ENCODE measurements at places on chromosomes 12 and 14.

DNA sequence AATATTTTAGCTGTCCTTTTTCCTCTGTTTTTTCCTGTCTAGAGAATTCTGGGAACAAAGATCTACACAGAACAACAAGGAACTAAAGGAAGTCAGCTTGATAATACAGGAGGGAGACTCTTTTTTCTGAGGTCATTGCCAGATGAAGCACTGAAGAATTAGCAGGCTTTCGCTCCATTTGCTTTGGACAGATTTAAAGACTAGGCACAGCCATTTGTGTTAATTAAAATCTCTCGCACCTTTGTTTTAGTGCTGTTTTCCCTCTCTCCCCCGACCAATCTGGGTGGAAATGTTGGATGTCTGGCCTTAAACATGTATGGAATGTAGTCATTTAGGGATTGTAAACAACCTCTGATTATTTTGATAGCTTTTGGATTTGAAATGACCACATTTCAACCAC is 9.6 kb upstream of the GPHN start:
- DNase-seq, result no peak

DNA sequence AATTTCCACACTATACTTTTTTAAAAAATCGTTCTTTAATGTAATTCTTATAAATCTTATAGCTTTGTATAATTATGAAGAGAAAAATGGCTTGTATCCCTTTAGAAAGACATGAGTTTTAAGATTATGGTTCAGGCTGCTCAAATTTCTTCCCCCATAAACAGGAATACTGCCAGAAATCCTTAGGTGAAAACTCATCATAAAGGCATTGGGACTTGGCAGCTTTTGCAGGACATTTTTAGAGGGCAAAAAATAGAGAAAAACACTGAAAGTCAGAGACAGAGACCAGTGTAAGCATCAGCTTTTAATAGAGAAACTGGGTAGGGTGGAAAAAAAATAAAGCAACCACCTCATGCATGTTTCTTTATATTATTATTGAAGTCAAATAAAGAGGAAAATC is 29.1 kb downstream of the LRRK2 start:
- no peak for DNase-seq

GRCh38 chr14:76546426-76547221 is 170.7 kb downstream of the ESRRB start:
- no peak for DNase-seq

DNA sequence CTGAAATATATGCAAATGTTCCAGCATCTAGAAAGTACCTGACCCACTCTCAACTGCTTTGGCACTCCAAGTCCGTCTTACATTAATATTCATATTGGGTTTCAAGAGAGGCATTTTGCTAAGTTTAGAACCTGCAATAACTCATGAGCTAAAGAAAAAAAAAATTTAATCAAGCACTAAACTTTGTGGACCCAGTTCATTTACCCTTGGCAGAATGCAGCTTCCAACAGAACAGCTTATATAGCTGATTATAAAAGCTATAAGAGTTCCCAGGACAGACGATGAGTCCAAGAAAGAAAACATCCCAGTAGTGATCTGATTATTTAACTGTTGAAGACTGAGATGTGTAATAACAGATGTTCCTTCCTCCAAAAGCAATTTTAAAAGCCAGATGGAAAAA is 592.0 kb downstream of the KCNH5 start:
- DNase-seq, result no peak

DNA sequence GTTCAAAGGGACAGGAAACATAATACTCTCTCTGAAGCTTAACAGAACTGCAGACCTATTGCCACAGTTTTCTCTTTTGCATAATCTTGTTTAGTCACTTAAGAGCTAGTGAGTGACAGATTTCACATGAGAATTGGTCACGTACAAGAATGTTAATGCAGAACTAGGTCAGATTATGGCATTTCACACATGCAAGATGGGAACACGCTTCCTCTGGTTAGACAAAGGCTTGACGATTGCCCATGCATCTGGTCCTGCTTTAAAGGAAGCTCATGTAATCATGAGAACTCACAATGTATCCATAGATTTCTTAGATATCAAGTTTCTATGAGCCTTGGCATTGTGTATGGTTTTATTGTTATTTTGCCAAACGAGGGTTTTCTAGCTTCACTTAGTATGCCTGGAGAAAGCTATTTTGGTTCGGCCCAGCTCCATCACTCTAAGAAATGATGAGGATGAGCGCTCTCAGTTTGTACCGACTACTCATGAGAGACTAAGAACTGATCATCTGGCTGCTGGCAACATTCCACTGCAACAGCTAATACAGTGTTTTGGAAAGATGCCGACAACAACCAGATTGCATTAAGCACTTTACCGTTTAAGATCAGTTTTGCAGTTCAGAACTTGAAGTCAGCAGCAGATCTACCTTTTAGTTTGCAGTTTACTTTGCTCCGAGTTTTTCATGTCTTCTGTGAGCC is 380.0 kb downstream of the DIO2 start:
- DNase-seq, result no peak

GRCh38 chr14:101105045-101105444 is 201.5 kb upstream of the RTL1 start:
- DNase-seq, result no peak

- DNase-seq, result peak; percentile 69
Measured at GRCh38 chr14:104677512-104678332, 11.7 kb upstream of the INF2 start.

- DNase-seq, result peak; percentile 11
Measured at GRCh38 chr12:124493809-124494750, 73.3 kb downstream of the NCOR2 start.

GRCh38 chr14:71918955-71919354 is 13.3 kb upstream of the RGS6 start:
- no peak for DNase-seq

- no peak for DNase-seq
Measured at GRCh38 chr12:65953631-65954030, 129.3 kb downstream of the HMGA2 start.

DNA sequence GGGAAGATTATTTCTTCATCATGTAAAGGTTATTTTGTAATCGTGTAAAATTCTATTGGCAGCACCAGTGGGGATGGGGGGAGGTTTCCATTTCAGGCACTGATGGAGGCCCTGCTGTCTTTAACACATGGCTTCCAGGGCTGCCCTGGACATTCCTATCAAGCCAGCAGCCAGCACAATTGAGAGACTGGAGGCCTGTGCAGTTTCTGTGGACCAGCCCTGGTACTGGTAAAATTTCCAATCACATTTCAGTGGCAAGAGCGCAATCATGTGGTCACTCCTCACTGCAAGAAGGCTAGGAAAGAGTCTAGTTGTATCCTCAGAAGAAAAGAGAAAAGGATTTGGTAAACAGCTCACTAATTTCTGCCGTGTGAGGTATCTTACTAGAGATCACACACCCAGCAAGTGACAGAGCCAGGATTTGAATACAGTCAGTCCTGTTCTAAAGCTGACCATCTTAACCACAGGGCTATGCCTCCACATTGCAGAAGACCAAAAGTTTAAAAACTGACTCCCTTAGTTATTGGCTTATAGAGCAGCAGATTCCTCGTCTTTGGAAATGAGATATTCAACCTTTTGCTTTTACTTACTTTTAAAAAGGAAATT is 179.4 kb upstream of the ARHGAP5 start:
- DNase-seq, result no peak

DNA sequence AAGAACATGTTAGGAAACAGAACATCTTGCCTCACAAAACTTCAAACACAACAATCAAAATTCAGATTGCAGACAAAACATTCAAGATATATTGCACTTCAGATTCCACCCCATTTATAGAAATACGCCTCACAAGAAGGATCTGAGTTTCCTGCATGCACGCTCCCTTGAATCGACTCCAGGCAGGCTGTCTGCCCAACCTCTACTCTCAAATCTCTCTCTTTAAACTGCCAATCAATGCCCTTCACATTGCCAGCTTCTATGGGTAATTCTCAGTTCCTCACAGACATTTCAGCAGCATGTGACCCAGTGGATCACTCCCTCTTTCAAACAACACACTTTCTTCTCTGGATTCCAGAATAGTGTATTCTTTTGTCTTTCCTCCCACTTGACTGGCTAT is 184.1 kb downstream of the PRKD1 start:
- no peak for DNase-seq

DNA sequence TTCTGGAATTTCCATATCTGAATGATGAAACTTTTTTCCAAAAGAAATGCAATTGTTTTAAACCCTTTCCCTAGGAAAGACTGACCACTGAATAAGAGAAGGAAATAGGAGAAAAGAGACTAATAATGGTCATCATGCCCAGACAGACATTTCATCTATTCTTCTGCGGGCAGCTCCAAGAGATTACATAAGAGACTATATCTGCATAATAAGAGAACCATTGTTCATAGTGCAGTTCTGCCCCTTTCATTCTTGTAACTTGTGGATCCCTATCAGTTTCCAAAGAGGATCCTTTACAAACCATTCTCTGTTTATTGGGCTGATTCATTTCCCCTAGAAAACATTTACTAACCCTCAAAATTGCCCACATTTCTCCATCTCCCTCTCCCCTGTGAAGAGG is 197.8 kb downstream of the FSCB start:
- DNase-seq, result no peak

DNA sequence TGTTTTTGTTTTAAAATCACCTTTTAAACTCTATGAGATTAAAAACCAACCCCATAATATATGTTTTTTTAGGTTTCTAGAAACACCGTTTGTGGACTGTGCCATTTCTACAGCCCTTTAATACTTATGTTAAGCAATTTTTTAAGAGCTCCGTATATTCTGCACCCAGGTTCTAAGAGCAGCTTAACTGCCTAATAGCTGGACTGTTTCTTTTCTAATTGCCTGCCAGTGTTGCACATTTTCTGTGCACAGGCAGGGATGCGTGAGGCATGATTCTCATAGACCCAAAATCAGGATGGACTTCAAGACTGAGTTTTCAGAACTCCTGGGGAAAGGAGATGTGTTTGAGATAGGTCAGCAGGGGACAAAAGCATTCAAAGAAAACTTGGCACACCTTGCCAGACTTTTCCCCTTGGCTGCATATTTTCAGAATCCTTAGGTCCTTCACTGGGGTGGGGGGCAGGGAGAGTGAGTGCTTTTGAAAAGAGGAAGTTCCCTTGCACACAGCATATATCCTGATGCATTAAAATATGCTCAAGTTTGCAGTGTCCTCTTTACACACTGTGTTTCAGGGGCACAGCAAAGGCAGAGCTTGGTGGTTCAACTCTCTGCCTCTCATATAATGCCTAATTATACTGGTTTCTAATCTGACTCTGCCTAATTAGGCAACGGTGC is 27.9 kb downstream of the TMEM30B start:
- no peak for DNase-seq

GRCh38 chr12:111607239-111607638 is 8.1 kb upstream of the ATXN2 start:
- no peak for DNase-seq

GRCh38 chr14:86530457-86530856 is 1000.5 kb downstream of the FLRT2 start:
- no peak for DNase-seq

GRCh38 chr14:59037620-59038019 is 150.8 kb upstream of the DAAM1 start:
- no peak for DNase-seq

DNA sequence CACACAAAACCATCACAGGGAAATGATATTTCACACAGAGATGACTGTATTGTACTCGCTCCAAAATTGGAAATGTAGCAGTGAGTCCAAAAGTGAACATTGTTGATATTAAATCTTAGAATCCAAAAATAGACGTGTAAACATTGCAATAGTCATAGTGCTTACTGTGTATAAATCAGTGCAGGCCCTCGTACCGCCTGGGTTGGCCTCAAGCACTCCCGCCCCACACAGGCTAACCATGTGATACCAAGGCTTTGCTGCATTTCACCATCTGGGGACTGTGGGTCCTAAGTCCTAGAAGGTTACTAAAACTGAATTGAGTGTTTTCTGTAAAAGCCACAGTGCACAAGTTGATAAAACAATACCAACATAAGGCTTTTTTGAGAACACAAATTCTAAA is 107.3 kb downstream of the PPP2R5E start:
- DNase-seq, result no peak

- DNase-seq, result no peak
Measured at GRCh38 chr14:52348279-52348678, 34.2 kb downstream of the PTGER2 start.

DNA sequence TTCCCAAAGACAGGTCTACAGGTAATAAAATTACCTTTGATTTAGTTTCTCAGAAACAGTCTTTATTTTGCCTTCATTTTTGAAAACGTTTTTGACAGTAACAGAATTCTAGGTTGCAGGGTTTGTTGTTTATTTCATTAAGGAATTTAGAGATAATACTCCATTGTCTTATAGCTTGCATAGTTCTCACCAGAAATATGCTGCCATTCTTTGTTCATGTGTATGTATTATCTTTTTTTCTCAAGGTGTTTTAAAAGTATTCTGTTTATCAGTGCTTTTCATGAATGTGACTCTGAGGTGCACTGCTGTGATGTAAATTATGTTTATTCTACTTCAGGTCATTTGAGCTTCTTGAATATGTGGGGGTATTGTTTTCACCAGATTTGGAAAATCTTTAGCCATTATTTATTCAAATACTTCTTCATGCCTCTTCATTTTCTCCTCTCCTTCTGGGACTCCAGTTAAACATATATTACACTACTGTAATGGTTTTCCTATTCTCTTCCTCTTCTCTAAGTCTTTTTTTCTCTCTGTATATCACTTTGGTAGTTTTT is 32.7 kb downstream of the ZNF605 start:
- no peak for DNase-seq

GRCh38 chr14:94003397-94003796 is 6.3 kb downstream of the CCDC197 start:
- DNase-seq, result no peak

Data from activated T-helper 1 cell treated with anti-CD3 and anti-CD28 coated beads, Interleukin-12 subunit alpha, Interleukin-12 subunit beta, Interleukin-2, Interleukin-4 antibody, amounts not matched to agents 30 ng/mL and 10 ng/mL and 1 ng/mL, durations not matched to agents 14 hours and 24 hours and 36 hours (primary cell).